Panc1 (cell line): ENCODE measurements at places on chromosomes 6 and 20. TPM values are rescaled to one million over a fixed set of nuclear protein-coding genes. Genes with fewer than 3 reads are reported as not detected.

Gene BTN2A1
- total RNA-seq: 23.0 TPM

Gene TAP2
- total RNA-seq: 93.6 TPM

Gene CPXM1
- total RNA-seq: not detected

Gene UQCC2
- total RNA-seq: 135 TPM

Gene HLA-DMB
- 0.44 TPM for total RNA-seq

Gene ACTL10
- total RNA-seq: not detected

Gene RNF144B
- total RNA-seq: 5.6 TPM

Gene ZNF391
- total RNA-seq: 4.4 TPM

Gene EFCAB8
- 1.1 TPM for total RNA-seq
